ENCODE measurements at places on chromosomes 1 and 21.
A peak's percentile ranks its signal among the peaks of the same experiment; 100 is the strongest.

GRCh38 chr1:207910591-207911354 is at the start of gene CD34:
Gene CD34 (minus strand): TSS chr1:207911125. CDS start chr1:207911080, 45 bp downstream.
- no peak for DNase-seq

DNA sequence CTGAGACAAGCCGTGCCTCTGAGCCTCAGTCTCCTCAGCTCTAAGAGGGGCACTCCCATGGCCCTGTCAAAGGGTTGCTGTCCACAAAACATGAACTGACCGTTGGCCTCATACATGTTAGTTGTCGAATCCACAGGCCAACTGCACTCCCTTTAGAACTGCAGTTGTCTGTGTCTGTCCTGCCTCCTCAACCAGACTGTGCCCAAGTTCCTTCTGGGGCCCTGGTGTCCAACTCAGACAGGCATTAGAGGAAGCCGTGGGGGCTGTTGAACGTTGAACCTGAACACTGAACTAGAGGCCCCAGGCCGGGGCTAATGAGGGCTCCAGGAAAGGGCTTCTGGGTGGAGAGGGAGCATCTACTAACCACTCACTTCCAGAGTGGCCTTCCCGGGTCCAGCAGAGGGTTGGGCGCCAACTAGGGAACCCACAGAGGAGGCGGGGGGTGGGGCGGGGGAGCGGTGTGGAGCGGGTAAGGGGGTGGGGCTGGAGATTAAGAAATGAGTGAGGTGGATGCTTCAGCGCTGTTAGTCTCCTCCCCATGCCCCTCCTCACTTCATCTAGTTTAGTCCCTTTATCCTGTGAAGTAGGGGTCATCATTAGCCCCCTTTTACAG is at the start of gene RAB42:
TSS of gene RAB42 (plus strand) at position 558 of the 613 bp plus-strand sequence. CDS start 247 bp downstream, outside the sequence.
- no peak for DNase-seq

- peak; percentile 64 for DNase-seq
Observed at GRCh38 chr1:113677250-113678158, 81.8 kb downstream of the PHTF1 start.

GRCh38 chr1:223631956-223632355 is 33.5 kb downstream of the CAPN8 start:
- DNase-seq: no peak

- no peak for DNase-seq
Observed at GRCh38 chr1:29833581-29833980, 597.3 kb downstream of the PTPRU start.

GRCh38 chr1:57340334-57341070 is 83.4 kb downstream of the DAB1 start:
- DNase-seq: no peak

DNA sequence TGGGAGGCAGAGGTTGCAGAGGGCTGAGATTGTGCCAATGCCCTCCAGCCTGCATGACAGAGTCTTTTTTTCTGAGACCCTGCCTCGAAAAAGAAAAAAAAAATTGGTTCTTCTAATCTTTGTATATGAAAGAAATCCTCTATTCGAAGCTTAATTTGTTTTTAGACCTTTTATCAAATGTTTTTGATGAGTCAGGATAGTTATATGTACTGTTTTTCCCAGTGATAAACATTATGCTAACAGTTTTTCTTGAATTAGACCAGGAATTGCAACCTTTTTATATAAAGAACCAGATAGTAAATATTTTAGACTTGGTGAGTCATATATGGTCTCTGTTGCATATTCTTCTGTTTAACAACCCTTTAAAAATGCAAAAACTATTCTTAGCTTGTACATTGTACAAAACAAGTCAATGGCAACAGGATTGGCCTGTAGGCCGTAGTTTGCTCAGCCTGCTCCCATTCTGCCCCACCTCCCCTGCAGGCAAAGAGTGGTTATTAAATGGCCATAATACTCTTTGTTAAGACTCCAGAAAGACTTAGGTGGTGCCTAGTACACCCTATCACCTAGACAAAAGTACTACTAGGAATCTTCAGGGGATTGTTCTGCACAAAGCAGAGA is 45.2 kb downstream of the LYST start:
- DNase-seq: no peak

GRCh38 chr1:44999232-44999631 is 11.9 kb downstream of the HECTD3 start:
- DNase-seq: no peak

DNA sequence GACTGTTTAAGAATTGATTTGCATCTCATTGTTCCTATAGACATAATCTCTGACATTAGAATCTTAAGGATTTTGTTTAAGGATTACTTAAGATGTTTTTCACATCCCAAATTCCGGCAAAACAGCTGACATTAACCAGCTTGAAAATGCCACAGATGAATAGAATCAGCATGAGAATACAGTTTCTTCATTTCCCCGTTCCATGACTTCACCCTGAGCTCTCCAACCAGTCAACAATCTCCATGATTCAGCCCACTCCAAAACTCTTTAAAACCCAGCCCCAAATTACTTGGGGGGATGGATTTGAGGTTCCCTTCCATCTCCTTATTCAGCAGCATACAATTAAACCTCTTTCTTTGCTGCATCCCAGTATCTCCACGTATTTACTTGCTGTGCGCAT is 201.0 kb downstream of the LYPLAL1 start:
- DNase-seq: no peak

DNA sequence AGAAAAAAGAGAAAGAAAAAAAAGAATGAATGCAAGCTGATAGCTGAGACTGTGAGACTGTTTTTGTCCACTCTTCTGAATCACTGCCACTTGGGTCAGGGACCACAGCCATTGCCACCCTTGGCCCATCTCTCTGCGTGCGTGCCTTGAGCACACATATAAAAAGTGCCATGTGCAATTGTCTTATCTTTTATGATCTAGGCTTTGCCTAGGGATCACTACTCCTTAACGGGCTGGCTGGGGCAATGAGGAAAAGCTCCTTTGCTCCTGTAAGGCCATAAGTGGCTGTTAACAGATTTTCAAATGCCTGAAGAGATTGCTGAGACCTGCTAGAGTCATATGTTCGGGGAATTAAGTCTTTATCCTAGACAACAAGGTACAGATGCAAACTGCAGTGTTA is 8.2 kb downstream of the SPATA46 start:
- no peak for DNase-seq

GRCh38 chr1:23590058-23590783 is 30.9 kb upstream of the ID3 start:
- DNase-seq: peak; percentile 53

GRCh38 chr1:195328102-195328501 is 1280.1 kb downstream of the KCNT2 start:
- no peak for DNase-seq

DNA sequence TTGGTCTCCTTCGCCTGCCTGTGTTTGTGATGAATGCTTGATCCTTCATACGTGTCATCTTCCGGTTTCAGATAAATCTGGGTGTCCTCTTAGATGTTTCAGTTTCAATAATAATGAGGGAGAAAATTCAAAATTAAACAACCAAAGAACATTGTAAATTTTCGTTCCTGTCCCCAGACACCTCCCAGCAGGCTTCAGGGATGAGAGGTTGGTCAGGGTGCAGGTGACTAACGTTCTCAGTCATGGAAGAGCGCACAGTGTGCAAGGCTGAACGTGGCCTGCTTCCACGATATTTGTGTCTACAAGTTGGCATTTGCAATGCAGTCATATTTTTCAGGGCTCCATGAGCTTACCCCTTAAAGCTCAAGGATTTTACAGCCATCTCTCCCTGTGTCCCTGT is 147.1 kb upstream of the ARHGEF16 start:
- DNase-seq: no peak

DNA sequence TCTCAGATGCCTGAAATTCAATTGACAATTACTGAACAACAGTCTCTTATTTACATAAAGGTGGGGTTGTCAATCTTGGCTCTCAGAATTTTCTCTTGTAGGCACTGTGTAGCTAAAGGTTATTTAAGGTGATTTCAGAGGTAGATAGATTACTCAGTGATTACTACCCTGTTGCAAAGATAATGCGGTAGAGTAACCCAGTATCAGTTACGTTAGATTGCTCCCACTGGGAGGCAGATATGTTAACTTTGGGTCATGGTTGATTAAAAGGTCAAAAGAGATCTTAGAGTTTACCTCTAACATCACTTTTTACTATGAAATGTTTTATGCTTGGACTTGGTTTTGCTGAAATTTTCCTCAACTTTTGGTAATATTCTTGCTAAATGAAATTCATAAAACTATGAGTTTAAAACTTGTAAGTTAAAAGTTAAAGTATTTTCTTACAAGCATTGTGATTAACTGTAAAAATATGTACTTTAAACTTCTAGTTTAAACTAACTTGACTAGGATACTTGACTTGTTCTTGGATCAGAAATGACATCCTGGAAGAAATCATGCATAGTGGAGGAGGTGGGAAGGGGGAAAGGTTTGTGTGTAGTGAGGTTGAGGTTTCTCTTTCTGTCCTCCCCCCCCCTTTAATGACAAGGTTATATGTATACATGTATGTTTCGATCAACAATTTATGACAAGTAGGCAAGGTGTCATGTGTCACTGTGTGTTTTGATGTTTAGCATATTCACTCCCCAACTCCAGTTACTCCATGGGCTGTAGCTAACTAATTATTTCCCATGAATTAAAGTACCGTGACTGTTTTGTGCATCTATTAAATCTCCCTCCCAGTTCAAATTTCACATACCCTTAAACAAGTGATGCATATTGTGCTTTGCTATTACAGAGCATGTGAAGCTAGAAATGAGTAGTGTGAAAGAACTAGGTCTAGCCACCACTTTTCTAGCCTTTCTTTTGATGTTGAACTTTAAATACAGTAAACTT is 2.9 kb downstream of the LAMC1 start:
- DNase-seq: no peak

DNA sequence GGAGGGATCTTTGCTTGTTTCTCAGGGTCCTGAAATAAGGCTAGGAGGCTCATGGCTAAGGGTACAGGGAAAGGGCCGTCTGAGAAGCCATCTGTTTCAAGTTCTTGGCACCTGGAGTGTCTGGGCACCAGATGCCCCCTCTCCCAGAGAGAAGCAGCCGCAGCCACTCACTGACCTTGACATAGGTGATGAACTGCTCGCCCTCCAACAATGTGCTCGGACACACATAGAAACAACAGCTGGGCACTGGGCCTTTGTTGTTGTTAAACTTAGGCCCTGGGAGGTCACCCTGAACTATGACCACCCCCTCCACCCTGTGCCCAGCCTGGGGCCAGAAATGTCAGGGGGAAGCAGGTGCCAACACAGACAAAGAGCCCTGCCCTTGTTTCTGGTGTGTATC is 9.2 kb upstream of the TNNI1 start:
- DNase-seq: no peak

- DNase-seq: no peak
Observed at GRCh38 chr21:33278721-33279120, 12.6 kb downstream of the IL10RB start.

- DNase-seq: no peak
Observed at GRCh38 chr1:26922901-26923300, 1.4 kb downstream of the NUDC start.

DNA sequence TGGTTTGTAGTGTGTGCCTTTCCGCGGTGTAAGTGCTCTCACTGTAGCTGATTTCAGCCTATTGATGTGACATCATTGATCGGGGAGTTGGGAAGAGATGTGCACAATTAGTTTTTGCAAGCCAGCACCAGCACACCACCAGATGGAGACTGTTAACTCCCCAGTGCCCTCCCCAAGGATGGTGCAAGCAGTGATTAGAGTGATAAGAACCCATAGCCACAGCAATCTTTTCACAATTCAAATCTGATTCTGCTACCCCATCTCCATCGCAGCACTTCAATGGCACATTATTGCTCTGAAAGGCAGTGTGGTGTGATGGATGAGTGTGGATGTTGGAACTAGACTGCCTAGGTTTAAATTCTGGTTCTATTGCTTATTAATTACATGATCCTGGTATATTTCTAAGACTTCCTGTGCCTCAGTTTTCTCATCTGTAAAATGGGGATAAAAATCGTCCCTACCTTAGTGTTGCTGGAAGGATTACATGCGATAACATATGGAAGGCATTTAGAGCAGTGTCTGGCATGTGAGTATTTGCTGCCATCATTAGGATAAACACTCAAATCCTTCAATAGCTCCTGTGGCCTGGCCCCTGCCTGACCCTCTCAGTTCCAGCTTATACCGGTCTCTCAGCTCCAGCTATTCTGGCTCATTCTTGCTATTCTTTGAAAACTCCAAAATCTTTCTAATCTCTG is 6.7 kb downstream of the CSF3R start:
- no peak for DNase-seq

All from cerebellar cortex (tissue), 1 donor.